ENCODE measurements at places on chromosomes 12 and 14.

DNA sequence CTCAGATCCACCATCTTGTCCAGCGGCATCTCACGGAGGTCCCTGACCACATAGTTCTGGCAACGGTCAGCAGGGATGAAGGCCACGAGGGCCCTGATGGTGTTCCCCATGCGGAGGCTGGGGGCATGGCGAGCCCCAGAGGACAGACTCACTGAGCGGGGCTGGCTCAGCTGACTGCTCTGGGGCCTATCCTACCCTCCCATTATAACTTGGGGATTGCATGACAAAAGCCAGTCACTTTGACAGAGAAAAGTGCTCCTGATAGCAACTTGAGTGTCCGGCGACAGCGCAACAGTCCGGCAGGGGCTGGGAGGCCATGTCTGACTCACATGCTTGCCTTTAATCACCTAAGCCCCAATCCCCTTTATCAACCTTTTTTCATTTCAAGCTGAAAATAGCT is at the start of gene LRRC10:
LRRC10 (minus strand) TSS at position 179 of the 400 bp plus-strand sequence; CDS start at position 110, 69 bp downstream.
- no peak for DNase-seq

- DNase-seq, result peak; percentile 8
Measured at GRCh38 chr12:101021911-101022388, 188.1 kb downstream of the SLC5A8 start.

GRCh38 chr14:81187832-81188522 is 32.8 kb downstream of the GTF2A1 start:
- no peak for DNase-seq

- no peak for DNase-seq
Measured at GRCh38 chr12:49635656-49636055, 12.3 kb downstream of the PRPF40B start.

DNA sequence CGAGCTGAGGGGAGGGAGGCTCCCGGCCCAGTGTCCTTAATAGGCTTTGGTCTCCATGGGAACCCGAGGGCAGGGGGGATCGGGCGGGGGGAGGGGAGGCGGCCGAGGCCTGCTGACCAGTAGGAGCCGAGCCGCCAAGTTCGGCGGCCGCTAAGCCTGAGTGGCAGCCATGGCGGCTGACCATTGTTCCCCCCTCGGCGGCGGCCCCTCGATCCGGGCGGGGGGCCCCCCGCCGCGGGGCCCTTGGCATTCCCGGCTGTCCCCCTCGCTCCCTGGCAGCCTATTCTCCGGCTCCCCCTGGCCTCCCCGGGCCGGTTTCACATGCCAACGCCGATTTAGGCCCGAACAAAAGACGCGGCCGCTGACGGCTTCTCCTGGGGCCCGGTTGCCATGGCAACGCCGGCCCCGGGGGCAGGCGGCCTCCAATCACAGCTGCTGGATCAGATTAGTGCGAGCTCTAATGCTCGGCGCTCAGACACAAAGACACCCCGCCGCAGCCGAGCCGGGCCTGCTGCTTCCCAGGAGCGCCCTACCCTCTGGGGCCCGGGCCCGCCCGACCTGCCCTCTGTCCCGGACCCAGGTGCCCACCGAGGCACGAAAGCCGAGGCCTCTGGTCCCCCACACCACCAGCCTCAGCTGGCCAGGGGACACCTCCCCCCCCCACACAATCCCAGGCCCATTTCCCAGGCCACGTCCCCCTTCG is 7.3 kb downstream of the MSI1 start:
- DNase-seq, result peak; percentile 83

GRCh38 chr12:67457778-67458665 is 188.9 kb downstream of the CAND1 start:
- DNase-seq, result peak; percentile 67

- DNase-seq, result no peak
Measured at GRCh38 chr14:106422066-106422465, 895.7 kb downstream of the TMEM121 start.

DNA sequence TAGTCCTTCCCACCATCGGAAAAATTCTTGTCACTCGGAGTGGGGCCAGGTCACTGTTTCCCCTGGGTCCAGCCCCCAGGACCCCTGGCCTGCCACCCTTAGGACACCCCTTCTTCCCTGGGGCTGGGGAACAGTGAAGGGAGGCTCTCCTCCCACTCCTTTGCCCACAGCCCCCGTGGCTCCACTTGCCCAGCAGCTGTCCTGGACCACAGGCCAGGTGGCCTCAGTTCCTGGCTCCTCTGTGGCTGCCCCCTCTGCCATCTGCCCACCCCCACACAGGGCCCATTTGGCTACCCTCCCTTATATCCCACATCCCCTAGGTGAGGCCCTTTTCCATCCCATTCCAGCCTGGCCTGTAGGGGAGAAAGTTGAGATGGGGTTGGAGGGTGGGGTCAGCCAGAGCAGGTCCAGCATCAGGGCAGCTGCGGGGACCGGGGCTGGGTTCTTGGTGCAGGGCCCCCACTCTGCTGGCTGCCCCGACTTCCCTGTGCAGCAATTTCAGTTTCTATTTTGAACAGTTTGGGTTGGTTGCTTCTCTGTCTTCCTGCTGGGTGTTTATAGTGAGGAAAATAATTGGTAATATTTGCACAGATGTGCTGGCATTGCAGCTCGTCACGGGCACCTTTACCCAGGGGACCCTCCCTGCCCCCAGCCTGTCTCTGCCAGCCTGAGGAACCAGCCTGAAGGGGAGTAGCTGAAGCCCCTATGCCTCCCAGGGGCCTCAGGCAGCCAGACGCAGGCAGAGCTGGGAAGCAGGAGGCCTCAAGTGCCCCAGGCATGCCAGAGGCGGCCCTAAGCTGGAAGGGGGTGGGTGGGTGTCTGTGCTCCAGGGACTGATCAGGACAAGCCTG is 23.4 kb downstream of the SYNDIG1L start:
- DNase-seq, result no peak

GRCh38 chr12:101763246-101763931 is 24.1 kb upstream of the SYCP3 start:
- no peak for DNase-seq

GRCh38 chr14:92692822-92693226 is 55.6 kb downstream of the LGMN start:
- DNase-seq, result peak; percentile 74

All from common myeloid progenitor, CD34-positive (primary cell).